Glomerular endothelial cell (primary cell): ENCODE measurements at places on chromosomes 13 and 19. TPM values are rescaled to one million over a fixed set of nuclear protein-coding genes. Genes with fewer than 3 reads are reported as not detected.

GRCh38 chr13:28099396-28100149, 803 bp downstream of the FLT3 start:
- no peak for DNase-seq

GRCh38 chr19:41325947-41326706, 16.2 kb downstream of the CCDC97 start:
- DNase-seq, result no peak

GRCh38 chr13:50126993-50127725, 111.9 kb downstream of the KCNRG start:
- DNase-seq, result no peak

Gene PRKD2
- 96.9 and 142 TPM in 2 replicates for total RNA-seq

Gene FBXO17
- total RNA-seq, result 12.2 and 23.1 TPM in 2 replicates

Gene CPB2
- not detected in 2 replicates for total RNA-seq

Gene TMEM145
- total RNA-seq, result 0.29 TPM in 1 of 2 replicates, not detected in the other
